RCC 7860 (cell line): ENCODE measurements at places on chromosomes 1 and 21.

- DNase-seq = no peak
These were observed 168.1 kb upstream of the CHRM3 start for GRCh38 chr1:239218301-239218700.

DNA sequence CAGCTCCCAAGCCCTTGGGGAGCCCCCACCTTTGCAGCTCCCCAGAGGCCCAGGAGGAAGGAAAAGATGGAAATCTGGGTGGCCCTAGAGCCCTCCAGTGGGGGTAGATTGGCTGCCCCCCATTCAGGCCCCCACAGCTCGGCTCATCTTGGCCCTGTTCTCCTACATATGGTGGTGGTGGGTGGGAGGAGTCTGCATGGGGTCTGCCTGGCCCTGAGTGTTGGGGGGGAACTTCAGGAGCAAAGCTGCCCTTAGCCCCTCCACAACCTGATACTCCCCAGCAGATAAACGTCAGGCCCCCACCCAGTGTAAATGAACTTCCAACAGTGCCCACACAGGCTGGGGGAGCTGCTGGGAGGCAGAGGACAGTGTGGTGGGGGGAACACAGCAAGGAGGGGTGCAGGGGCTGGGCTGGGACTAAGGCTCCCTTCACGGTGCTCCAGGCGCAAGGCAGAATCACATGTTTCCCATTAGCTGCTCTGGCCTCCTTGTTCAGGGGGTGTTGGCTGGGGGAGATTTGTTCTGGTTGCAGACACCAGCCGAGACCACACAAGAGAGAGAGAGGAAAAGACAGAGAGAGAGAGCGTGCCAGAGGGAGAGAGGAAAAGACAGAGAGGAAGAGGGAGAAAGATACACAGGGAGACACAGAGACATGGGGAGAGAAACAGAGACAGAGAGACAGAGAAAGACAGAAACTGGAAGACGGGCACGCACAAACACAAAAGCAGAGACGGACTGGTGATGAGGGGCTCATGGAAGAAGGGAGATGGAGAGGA lies 42.6 kb downstream of the AHDC1 start:
- DNase-seq = no peak

- peak; percentile 79 for DNase-seq
These were observed 25.2 kb upstream of the PLA2G2C start for GRCh38 chr1:20211511-20211931.

DNA sequence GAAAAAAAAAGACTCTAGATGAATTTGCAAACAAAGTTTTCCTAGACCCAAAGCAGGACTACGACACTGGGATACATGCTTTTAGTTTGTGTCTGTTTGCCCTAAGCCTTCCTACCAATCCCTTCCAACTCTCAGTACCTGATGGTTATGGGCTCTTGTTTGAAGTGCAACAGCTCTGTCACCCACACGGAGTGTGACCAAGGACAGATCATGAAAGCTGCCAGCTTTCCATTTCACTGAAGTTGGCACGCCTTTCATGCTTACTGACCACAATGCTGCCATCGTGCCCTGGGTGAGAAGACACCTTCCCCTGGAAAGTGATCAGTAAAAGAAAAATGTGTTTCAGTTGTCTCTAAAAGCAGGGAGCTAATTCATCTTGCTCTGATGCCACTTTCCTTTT lies 312.5 kb upstream of the PTBP2 start:
- DNase-seq = no peak

GRCh38 chr21:33856893-33857527 lies 58.6 kb downstream of the ATP5PO start:
- DNase-seq = no peak

DNA sequence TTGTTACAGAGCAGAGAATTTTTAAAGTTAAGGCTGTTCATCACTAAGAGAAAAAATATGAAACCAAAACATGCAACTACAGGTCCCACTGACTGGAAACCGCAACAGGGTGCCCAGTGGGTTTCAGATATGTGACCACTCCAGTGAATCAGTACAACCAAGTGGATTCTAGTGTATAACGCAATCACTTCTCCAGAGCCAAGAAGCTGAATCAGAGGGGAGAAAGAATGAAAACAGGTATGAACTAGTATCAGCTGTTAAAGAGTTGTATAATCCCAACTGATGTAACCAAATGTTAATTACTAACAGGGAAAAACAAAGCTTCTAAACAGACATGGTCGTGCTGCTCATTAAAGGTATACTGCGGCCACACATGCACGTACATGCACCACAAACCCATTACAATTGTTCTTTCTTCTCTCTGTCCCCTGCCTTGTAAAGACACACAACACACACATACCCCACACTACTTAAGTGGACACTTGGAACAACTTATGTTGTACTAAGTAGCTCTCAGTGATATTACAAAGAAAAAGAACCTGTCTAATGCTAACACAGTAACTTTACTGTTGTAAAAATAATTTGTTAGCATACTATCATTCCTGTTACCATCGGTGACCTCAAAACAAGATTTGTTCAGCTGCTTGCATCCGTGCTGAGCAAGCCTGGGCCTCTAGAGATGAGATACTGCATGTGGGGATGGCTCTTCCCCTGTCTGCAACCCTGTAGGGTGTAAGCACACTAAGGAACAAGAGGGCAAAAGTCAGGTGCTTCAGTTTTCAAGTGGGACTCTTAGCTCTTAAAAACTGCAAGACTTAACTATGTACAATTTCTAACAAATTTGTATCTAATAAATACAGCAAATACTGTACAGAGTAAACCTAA lies 74.2 kb downstream of the PTPN14 start:
- peak; percentile 91 for DNase-seq

GRCh38 chr1:40646315-40646714 lies 19.2 kb downstream of the RIMS3 start:
- no peak for DNase-seq

DNA sequence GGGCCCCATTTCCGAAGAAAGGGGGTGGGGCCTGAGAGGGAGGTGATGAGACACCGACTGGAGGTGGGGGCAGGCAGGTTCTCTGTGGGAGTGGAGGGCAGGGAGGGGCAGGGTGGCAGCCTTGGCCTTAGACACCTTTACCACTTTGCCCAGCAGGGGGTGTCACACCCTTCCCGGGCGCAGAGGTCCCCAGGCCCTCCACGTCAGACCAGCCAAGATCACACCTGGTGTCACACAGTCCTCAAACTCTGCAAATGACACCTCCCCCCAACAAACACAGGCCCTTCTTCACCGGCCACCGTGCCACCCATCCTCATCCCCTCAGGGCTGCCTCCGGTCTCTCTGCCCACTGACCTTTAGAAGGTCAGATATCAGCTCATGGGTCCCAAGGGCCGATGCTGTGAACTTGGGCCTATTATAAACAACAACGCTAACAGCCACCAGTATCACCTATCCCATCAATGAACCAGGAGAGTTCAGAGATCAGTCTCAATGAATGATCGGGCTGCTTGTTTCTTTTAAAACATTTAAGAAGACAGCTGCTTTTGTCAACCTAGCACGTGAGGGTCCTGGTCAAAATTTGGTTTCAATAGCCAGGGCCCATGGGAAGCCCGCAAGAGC lies 103.9 kb downstream of the CASZ1 start:
- peak; percentile 17 for DNase-seq

- DNase-seq = no peak
These were observed 813 bp upstream of the DEDD start for GRCh38 chr1:161133220-161133740.

GRCh38 chr1:2587071-2587859 lies 688 bp downstream of the PRXL2B start:
- DNase-seq = no peak

- peak; percentile 91 for DNase-seq
These were observed 59.9 kb downstream of the WARS2 start for GRCh38 chr1:119080586-119080985.

- no peak for DNase-seq
These were observed 48.3 kb downstream of the CD46 start for GRCh38 chr1:207799989-207800648.

DNA sequence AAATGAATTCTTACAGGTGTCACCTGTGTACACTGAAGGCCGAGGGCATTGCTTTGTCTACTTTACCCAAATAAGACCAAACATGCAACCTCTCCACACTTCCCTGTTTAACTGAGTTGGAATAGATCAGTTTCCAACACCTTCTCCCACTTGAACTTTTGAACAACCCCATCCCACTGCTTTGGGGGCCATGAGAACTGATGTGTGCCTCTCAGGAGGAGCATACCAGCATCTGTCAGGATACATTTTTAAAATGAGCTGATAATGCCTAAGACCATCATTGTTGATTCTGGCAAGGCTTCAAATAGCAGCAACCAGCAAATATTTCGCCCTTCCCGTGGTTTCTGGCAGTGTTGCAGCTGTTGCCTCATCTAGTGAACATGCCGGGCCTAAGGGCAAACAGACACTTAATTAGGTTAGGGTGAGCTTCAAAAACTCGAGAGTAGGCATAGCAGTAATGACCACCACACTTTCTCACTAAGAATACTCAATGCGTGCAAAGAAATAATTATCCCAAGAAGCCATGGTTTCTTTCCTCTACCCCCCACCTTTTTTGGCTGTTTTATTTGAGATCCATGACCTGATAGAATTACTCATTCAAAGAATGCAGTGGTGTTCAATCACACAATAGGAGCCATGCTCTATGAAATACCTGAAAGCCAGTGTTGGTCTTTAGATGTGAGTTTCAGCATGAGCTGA lies 63.7 kb downstream of the MAP10 start:
- DNase-seq = peak; percentile 76

DNA sequence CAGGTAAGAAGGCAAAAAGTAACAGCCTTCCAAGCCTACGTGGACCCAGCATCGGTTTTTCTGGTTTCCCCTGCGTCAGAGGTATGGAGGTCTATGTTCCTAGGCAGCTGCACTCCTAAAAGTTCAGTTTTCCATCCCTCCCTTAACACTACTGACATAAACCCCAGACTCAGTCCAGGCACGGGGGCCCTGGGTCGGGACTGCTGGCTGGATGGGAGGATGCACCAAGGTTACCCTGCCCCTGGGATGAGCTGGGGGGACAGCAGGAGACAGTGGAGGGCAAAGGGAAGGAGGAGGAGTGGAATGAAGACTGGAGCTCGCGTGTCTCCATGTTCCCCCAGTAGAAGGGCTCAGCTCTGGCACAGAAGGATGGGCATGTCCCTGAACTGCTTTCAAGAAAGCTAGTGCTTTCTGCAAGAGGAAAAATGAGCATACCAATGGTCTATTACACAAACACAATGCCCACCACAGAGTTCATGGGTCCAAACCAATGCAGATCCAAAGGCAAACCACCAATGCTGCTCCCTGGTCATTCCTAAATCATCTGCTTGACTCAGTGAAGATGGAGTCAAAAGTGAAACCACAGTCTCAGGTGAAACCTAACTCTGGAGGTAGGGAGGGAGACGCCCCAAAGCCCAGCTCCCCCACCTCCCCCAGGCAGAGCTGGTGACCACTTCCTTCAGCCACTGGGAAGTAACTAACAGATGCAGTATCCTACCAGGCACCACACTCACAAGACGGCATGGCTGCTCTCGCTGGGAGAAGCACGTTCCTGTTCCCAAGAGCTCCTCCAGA lies 54.9 kb downstream of the CD46 start:
- DNase-seq = peak; percentile 61

GRCh38 chr1:33171977-33172813 lies 9.6 kb downstream of the TRIM62 start:
- DNase-seq = no peak

DNA sequence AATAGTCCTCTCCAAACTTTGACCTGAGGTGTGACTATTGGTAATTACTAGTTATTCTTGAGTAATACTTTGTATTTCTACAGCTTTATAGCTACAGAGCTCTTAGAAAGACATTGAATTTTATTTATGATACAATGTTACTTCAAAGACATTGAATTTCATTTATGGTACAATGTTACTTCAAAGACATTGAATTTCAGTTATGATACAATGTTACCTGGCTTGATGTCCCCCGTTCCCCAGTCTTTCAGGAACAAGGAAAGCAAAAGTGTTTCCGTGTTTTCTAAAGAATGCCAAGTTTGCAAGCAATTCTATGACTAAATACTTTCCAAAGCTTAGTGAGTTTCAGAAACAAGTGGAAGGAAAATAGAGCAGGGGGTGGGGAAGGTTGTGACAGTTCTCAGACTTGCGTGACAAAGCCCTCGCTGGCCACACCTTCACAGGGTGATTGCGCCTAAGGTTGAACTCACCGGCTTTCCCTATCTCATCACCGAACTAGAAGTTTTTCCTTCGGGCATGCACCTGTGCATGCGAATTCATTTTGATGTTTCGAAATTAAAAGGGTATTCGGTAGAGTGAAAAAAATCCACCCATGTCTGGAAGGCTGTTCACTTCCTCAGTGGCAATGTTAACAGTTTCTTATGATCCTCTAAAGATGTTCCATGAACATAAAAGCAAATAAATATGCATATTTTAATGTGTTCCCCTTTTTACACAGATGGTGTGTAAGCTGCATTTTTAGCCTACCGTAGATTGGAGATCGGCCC lies 909 bp upstream of the PAXBP1 start:
- DNase-seq = no peak

DNA sequence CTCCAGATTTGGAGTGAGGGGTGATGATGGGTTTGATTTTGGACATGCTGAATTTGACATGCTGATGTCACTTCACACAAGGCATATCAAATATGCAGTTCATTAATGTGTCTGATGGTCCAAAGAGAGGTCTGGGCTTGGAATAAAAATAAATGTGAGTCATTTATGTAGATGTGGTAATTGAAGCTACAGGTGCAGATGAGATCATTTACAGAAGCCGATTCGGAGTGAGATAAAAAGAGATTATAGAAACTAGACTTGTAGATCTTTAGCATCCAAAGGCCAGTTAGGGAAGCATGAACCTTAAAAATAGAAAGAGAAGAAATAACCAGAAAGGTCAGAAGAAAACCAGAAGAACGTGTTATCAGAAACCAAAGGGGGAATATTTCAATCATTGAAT lies 350.9 kb upstream of the ZP4 start:
- no peak for DNase-seq

DNA sequence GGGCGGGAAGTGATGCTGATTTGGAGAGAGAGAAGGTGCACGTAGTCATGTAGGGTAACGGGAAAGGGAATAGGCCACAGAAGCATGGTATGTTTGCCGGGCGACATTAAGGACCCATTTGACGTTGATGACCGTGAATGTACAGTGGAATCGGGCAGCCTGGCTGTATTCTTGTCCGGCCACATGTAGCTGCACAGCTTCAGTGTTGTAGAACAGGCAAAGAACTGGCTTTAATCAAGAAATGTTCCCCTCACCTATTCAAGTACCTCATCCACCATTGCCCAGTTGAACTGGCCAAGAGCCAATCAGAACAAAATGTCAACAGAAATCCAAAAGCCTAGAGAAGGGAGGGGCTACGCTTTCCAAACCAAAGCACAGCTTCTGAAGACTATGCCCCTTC lies 104.8 kb downstream of the DHRS3 start:
- no peak for DNase-seq

DNA sequence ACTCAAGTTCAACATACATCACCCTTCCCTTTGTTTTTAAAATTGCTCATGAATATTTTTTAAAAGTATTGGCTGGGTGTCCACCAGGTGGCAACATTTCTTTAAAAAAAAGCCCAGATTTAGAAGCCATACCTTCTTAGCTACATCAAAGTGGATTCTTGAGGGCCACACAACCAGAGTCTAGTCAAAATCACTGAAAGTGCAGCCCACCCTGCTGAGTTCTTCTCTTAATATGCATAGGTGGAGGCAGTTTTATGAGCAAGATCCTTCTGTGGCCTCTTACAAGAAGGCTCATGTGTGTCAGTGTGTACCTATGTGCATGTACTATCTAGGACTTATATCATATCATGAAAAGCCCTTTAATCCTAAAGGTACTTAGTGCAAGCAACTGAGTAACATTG lies 16.9 kb upstream of the GNG12 start:
- DNase-seq = peak; percentile 64

- DNase-seq = no peak
These were observed 119.7 kb upstream of the LMO4 start for GRCh38 chr1:87208931-87209330.
